Hindlimb muscle (tissue), 1 donor: ENCODE measurements at places on chromosomes 5 and 9.

GRCh38 chr5:2134543-2135292 lies 252.0 kb upstream of the IRX4 start:
- DNase-seq, result no peak

- no peak for DNase-seq
Observed at GRCh38 chr5:88656221-88656950, 226.6 kb downstream of the MEF2C start.

DNA sequence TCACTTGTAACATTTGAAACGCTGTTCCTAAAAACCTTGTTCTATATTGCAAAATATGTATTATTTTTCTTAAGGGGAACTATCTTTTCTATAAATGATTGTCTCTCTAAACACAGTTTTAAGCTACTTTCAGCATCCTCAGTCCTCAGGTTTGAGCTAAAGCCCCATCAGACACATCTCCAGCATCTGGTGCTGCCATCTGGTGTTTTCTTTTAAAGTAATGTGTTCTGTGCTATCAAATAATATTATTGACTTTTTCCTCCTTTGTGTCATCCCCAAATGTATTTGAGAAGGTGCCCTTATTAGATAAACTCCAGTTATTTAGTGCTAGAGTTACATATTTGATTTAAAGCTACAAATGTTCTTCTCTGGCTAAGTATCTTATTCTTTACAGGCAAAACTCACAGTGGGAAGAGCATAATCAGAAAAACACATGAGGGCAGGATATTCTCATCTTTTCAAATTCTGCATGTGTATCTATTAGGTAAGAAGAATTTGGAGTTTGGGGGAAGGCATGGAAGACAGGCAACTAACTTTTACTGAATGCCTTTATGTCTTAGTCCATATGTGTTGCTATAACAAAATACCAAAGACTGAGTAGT lies 27.5 kb downstream of the ZNF474 start:
- peak; percentile 71 for DNase-seq

- DNase-seq, result no peak
Observed at GRCh38 chr5:124860291-124860655, 113.8 kb upstream of the ZNF608 start.
